Right hindlimb (tissue), 1 donor: ENCODE measurements at places on chromosomes 2 and 18.

GRCh38 chr2:174172802-174173355 is 75.5 kb downstream of the OLA1 start:
- no peak for DNase-seq

- DNase-seq: peak; percentile 47
Measured at GRCh38 chr18:10559553-10560451, 34.0 kb downstream of the NAPG start.

DNA sequence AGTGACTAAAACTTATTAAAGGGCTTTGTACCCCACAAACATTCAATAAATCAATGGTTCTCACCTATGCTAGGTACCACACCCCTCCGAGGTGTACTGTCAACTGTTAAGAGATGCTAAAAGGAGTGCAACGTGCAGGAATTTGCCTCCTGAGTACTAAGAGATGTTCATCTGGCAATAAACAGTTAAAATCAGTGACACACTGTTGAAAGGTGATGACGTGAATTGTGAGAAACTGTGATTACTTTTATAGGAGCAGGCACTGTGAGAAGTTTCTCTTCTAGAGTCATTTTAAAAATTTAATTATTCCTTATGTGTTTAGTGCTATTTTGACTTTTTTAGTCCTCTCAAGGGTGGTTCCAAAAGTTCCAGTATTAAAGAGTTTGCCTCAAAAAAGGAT is 61.0 kb downstream of the PDE1A start:
- no peak for DNase-seq

- DNase-seq: no peak
Measured at GRCh38 chr2:189146553-189146952, 33.0 kb downstream of the COL5A2 start.

- no peak for DNase-seq
Measured at GRCh38 chr2:74917702-74918619, 40.5 kb upstream of the POLE4 start.

- DNase-seq: peak; percentile 61
Measured at GRCh38 chr2:76197842-76198448, 487.2 kb upstream of the GCFC2 start.

- no peak for DNase-seq
Measured at GRCh38 chr2:185860321-185860720, 121.7 kb downstream of the FSIP2 start.

- no peak for DNase-seq
Measured at GRCh38 chr2:101273056-101273455, 20.4 kb downstream of the CNOT11 start.

- no peak for DNase-seq
Measured at GRCh38 chr2:172806493-172806892, 70.8 kb downstream of the RAPGEF4 start.

GRCh38 chr2:157866666-157867642 is 9.2 kb downstream of the ACVR1 start:
- no peak for DNase-seq

- DNase-seq: no peak
Measured at GRCh38 chr2:180336550-180336949, 329.5 kb upstream of the CWC22 start.

GRCh38 chr2:102186791-102187495 is at the start of gene IL1RL2:
Gene IL1RL2, plus strand, starts transcription at chr2:102187023. Its CDS starts 845 bp downstream, at chr2:102187868.
- peak; percentile 37 for DNase-seq

GRCh38 chr2:21038403-21039073 is 5.3 kb downstream of the APOB start:
- no peak for DNase-seq

DNA sequence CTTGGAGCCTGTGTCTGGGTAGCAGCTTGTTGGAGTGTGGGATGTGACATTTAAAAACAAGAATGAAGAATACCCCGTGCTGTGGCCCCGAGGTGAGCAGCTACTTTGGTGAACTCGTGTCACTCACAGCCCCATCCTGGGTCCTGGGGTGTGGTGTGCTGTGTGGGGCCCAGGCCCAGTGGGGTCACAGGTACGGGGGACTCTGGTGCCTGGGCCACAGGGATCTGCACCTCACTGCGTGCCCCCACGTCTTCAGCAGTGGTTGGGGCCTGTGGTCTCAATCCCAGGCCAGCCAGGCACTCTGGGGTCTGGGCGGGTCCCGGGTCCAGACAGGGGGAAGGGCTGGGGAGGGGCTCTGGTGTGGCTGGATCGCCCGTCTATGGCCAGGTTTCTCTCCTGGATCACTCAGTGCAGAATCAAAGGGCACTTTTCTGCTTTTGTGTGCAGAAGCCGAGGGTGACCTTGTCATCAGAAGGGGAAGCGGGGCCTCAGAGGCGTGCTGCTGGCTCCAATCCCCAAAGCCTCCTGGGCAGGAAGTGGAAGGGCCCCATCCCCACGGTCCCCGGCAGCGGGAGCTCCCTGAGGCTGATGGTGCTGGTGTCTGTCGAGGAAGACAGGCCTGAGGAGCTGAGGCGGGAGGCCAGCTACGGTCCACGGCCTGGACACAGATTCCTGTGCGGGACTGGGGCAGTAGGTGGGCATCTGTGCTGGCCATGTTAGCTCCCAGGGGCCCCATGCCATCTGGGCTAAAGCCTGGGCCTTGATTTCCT is 1.4 kb downstream of the GPR35 start:
- DNase-seq: no peak
